ENCODE measurements at places on chromosomes 13 and 19.

- no peak for DNase-seq
Observed at GRCh38 chr13:112838842-112839117, 130.2 kb upstream of the MCF2L start.

DNA sequence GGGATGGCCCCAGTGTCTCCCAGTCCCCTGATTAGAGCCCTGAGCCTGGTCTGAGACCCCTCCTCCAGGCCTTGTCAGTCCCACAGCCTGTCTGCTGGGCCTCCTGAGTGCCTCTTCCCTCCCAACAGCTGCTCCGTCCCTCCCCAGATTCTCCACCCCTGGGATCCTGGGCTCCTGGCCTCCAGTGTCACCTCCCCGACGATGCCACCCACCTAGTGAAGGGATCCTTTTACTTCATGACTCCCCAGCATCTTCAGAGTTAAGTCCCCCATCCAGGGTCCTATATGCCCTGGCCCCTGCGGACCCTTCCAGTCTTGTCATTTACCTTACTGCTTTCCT lies 4.4 kb upstream of the PRX start:
- DNase-seq: no peak

DNA sequence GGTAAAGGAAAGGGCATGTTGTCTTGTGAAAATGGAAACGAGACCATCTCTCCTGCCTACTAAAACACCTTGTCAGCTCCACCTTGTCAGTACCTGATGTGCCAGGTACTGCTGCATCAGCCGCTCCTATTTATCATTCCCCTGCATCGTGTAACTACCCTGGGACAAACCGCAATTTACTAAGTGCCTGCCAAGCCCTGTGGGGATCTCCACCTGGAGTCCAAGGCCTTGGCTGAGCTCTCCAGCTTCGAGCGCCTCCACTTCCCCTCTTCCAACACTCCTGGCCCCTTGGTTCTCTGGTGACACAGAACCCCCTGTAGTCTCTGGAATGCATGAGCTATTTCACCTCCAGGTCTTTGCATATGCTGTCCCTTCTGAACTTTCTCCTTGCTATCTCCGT lies 25.9 kb upstream of the CCNP start:
- no peak for DNase-seq

DNA sequence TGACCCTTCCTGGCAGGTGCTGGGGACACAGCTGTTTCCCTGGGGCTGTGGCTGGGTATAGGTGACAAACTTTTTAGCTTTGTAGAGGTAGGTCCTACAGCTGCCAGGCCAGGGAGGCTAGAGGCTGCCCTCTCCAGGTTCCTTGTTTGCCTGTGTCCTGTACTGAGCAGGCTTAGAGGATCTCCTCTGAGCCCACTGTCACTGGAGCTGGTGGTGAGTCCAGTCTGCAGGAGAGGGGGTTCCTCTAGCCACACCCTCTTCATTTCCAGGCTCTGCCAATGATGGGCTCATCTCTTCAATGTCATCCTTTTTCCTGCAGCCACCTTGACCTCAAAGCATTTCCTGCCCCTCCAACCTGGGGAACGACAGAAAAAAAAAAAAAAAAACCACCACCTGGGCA lies 12.6 kb upstream of the RAB11B start:
- DNase-seq: no peak

DNA sequence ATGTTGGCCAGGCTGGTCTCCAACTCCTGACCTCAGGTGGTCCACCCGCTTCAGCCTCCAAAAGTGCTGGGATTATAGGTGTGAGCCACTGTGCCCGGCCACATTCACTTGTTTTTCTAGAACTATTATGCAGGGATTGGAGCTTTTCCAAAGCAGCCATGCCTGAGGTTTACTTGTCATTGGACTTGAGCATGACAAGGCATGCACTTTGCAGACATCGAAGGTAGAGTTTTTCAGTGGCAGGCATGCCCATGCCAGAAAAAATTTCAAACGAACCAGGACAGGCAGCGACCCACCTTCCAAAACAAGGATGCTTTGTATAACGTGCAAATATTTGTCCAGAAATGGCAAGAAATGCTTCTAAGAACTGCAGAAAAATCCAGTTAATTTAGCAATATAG lies 17.7 kb downstream of the PNMA8A start:
- no peak for DNase-seq

DNA sequence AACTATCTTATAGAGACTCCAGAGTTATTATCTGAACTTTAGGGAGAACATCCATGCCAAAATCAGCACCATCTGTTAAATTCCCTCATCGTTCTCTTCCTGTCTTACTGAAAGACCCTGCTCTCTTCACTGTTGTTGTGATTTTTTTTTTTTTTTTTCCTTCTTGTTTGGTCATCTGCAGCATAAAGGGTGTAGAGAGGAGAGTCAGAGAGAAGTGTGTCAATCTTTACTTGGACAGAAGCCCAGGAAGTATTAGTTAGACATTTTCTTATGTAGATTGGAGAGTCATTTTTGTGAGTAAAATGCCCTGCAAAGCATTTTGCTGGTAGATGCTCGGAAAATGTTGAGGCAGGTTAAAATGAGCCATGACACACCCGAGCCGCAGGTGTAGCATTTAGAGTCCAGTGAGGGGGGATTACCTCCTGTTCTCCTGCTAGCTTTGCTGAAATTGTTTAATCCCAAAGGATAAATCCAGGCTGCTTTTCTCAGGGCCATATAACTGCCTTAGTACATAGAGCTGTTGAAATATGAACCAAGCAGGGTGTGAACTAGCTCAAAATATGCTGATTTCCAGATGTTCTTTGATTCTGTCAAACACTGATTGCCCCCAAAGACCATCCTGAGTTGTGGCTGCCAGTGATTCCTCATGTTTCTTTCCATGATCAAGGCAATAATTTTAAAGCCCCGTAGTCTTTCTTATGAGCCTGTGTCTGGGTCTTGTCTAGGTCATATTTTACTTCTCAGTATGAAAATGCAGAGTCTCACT lies 143.5 kb downstream of the DCT start:
- no peak for DNase-seq

DNA sequence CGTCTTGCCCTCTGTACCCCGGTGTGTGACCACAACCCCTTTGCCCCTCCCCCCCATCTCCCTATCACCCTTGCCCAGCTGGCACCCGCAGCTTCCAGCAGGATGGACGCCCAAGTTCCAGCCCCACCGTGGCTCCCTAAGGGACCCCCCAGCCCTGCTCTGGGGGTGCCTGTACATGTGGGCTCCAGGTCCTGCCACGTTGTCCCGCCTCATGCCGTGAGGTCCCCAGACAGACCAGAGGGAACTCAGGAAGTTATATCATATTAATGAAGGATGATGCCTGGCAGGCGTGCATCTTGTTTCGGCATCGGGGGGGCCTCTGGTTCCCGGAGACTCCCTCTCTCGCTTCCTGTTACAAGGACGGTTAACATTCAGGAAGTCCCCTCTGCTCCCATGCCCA lies 1.6 kb upstream of the PTGIR start:
- DNase-seq: no peak
